ENCODE measurements at places on chromosomes 3 and 15.

DNA sequence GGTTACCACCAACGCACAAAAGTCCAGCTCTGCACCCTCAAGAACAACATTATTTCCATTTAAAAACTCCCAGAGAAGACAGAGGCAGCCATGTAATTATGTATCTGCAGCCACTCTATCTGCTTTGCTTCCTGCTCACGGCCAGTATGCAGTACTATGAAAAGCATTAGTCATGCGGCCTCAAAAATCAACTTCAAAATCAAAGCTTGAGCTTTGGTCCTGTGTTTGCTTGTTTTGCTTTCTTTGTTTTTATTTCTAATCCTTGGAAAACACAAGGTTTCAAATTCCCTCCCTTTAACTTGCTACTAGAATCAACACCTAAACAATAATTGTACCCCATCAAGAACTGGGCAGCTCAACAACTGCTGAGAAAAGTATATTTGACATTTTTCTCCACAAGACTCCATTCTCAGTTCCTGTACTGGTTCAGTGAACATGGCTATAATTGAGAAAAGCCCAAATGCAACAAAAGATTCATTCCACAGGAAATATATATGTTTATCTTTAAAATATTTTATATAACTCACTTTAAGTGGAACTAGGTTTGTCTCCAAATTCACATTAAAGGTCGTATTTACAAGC lies 37.6 kb downstream of the GBE1 start:
- DNase-seq: no peak

DNA sequence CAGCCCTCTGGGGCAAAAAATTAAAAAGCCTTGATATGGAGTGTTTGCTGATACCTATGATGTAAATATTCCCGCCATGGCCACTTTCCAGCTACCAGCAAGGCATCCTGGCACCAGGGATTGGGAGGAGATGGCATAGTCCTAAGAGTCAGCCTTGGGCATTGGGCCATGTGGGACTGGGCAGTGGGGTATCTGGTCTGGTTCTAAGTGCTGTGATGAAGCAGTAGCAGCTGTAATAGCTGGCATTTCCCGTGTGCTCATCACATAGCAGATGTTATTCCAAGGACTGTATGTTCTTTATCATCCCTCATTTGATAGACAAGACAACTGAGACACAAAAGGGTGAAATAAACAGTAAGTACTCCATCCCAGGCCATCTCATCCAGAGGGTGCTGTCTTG lies 6.9 kb upstream of the SACM1L start:
- DNase-seq: no peak

DNA sequence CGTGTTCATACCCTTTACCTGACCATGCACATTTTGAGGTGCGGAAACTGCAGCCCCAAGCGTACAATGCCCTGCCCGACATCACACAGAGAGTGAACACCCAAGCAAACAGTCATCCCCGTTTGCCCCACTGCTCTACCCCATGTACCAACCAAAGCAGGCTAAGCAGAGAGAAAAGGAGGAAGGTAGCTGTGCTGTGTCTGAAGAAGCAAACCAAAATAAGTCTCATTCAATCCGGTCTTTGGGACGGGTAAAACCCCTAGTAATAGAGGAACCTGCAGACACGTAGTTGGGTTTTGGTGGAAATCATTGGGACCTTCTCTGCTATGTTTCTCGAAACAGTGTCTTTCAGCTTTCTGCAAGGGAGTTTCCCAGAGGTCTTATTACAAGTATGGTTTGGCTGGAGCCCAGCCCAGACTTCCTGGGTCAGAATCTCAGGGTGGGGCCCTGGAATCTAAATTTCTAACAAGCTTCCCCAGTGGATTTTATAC lies 164.6 kb upstream of the HES1 start:
- no peak for DNase-seq

- no peak for DNase-seq
Observed at GRCh38 chr15:39156166-39156565, 424.7 kb upstream of the THBS1 start.

GRCh38 chr3:18075799-18076198 lies 333.4 kb upstream of the TBC1D5 start:
- DNase-seq: no peak
